SW 1271 (cell line): ENCODE measurements at places on chromosomes 2 and 18.

GRCh38 chr2:69549421-69549820, 94.1 kb downstream of the AAK1 start:
- DNase-seq = no peak

DNA sequence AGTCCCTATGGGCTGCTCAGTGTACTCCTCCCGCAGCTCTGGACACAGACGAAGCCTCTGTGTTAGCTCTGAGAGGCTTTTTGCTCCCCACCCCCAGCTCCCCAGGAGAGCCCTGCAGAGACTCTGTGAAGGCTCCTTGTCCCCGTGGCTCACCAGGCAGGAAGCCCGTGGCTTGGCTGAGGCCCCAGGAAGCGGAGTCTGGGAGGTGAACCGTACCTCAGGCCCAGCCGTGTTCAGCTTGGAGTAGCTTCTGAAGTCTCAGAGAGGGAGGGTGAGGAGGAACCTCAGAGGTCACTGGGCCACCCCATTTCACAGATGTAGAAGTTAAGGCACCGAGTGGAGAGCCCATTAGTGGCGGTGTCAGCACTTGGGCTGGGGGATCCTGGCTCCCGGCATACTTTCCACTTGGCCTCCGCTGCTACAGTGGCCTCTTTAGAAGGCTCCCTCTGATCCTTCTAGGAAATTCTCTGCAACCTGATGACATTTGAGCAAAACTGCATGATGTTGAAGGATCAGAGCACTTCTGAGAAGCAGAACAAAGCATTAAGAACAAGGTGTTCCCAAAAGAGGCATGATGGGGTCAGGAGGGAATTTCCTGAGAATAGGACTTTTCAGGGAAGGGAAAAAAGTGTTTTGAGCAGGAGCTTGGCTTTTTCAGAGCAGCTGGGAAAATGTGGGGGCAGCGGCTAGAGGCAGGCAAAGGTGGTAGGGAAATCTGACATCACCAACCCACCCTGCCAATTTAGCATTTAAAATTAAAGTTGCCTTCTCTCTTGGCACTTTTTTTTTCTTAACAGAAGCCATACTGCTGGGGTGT, 79.1 kb downstream of the MCFD2 start:
- DNase-seq = no peak

DNA sequence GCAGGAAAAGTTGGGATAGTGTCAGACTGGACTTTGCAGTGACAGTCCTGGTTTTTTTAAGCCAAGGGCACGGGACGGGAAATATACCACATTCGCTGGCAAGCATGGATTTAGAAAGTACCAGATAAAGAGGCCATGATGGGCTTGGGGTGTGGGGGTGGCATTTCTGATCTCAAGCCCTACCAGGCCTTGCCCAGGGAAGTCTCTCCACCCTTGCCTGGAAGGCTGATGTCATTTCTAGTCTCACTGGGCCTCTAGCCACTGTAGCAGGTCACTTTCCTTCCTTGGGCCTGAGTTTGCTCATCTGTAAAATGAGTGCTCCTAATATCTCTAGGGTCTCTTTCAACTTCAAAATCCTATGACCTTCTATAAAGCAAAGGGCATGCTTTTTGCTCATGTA, 1.8 kb downstream of the ZBTB7C start:
- DNase-seq = no peak

DNA sequence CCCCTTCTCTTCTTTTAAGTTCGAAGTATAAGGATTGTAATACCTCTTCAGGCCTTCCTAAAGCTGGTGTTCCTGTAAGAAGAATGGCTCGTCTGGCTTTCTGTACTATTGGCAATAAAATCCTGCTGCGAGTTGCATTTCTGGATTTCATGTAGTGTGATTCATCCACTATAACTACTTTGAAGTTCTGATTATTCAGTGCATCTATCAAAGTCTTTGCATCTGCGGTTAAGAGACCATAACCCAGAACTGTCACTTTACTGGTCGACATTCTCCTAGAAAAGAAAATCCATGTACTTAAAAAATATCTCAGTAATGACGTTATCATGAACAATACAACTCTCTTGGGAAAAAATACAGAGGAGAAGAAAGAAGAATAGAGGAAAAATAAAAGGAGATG, 181.1 kb downstream of the ZRANB3 start:
- DNase-seq = no peak

DNA sequence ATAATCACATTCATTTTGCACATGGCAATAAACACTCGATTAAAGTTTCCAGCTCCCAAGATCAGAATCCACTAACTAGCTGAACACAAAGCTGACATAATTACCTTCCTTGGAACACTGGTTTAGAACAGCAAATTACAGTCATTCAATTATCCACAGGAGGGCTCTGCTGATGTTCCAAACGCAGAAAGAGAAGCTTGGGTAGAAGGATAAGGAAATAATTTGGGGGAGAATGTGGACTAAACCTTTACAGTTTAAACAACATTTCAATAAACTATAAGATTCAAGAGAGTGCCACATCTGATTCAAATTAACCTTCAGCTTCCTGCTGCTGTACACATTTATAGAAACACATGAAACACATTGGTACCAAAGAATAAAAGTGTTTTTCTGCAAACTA, 67.8 kb upstream of the ARL4C start:
- peak; percentile 14 for DNase-seq

GRCh38 chr2:221434142-221434541, 138.0 kb downstream of the EPHA4 start:
- DNase-seq = no peak
